Activated naive CD8-positive, alpha-beta T cell treated with anti-CD3 and anti-CD28 coated beads, Interleukin-2, amount 50 U/mL, for 16 hours (primary cell): ENCODE measurements at places on chromosomes 6 and 20.

DNA sequence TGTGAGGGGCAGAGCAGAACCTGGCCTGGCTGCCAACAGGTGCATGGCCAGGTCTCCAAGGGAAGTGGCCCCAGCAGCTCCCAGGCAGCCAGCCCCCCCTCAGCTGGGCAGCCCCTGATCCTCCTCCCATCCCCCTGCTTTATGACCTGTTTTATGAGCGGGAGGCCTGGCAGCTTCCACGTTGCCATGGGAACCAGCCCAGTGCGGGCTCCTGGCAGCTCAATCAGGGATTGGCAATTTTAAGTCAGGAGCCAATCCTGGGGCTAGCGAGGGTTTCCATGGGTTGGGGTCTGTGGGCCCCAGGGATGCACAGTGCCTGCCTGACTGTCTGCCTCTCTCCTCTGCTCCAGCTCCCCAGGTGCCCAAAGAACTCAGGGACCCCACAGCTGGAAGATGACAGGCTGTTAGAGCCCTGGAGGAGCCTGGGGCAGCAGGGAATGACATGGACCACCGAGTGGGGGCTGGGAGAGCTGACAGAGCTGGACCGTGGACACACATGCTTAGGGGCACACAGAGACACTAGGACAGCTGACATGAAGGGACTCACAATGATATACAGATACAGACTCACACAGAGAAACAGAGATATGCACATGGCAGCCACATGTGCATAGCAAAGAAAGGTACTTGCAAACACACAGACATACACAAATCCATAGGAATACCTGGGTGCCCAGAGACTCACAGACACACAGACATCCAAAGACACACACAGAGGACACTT lies 56.5 kb upstream of the SIRPA start:
- no peak for DNase-seq

DNA sequence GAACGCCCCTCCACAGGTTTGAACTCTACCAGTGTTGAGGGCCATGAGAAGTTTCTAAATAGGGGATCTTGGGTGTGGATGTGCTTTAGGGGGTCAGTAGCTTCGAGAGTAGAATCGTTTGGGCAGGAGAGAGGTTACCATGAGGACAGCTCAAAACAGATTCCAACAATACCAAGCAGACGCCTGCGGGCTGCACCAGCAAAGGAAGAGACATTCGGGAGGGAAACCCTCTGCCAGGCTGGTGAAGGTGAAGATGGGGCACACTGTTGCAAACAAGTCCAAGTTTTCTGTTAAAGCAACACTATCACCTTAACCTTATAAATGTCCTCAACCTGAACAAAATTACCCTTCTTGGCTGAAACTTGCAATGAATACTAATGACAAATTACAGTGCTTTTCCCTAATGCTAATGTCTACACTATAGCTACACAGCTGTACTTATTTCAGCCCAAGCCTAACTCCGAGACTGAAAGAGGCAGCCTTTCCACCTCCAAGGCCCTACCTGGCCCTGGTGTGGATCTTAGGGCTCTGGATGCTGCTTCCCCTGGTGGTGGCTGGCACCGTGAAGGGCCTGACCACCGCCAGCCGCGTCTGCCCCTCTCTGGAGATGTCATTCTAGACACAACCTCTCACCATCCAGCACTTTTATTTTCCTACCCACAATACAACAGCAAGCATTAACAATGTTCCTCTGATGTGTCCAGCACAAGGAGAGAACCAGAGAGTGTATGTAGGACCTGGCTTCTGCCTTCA lies 80.1 kb downstream of the DLL1 start:
- no peak for DNase-seq

DNA sequence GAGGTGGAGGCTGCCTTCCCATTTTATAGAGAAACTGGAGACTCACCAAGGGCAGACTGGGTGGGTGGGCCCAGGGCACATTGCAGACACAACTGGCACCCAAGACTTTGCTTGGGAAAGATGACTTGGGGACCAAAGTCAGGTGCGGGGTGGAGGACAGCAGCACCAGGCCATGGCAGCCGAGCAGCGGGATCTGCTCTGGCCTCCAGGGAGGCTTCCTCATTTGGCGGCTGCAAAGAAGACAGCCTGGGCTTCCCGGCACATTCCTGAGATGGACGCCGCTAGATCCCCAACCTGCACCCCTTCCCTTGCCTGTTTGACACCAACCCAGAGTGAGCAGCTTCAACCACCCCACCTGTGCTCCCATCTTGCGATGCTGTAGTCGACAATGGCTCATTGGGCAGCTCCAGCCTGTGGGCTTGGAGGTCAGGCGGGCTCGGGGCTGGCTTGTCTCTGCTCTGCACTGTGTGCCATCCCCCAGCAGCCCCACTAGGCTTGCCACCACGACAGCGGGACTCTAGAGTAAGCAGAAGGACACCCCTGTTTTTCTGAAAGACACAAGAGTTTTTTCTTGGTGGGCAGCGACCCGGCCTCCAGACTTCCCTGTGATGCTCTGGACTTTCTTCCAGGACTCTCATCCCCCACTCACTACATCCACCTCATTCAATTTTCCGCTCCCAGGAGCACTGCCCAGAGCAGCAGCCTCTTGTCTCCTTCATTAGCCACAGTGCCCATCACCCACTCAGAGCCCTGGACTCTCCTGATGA lies 184.9 kb upstream of the CST7 start:
- DNase-seq: no peak

- DNase-seq: no peak
Observed at GRCh38 chr20:23156170-23156841, 70.2 kb upstream of the CD93 start.
